ENCODE measurements at places on chromosomes 5 and 9. TPM values are rescaled to one million over a fixed set of nuclear protein-coding genes. Genes with fewer than 3 reads are reported as not detected.
A peak's percentile ranks its signal among the peaks of the same experiment; 100 is the strongest.

- peak; percentile 87 for DNase-seq
Measured at GRCh38 chr9:76704593-76705204, 59.5 kb upstream of the PCA3 start.

DNA sequence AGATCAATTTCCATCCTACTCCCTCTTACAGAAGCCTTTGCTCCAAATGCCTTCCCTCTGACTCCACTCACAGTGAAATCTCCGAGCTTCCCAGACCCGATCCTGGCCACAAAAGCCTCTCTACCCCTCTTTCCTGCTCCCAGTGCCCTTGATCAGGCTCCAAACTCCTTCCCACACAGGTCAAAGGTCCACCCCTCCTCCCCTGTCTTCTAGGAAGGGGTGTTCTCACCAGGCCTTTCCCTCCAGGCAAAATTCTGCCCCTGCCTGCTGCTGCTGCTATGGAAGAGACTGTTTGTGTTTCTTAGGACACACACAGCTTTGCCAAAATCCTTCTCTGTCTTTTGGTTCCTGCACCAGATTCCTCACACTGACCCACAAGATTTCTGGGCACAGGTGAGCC, 85.8 kb upstream of the ALDH1A1 start:
- DNase-seq: no peak

- DNase-seq: no peak
Measured at GRCh38 chr9:124800306-124801259, 23.6 kb downstream of the OLFML2A start.

DNA sequence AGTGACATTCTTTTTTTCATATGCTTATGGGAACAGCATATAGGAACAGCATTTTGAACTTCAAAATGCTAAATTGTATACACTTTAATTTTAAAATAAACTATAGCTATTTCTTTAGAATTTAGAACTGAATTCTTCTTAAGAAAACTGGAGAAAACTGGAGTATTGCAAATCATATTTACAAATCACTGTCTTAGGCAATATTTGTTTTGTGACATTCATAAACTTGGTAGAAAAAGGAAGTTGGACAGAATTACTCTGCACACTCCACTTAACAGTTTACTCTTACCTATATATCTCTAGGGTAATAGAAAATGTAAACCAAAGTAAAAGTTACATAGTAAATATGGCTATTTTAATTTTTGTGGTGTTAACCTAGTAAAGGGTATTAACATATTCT, 3.1 kb downstream of the DMRTA1 start:
- no peak for DNase-seq

GRCh38 chr5:100023536-100023935, 511.6 kb upstream of the FAM174A start:
- no peak for DNase-seq

GRCh38 chr9:121026260-121026691, 23.8 kb downstream of the C5 start:
- no peak for DNase-seq

- peak; percentile 34 for DNase-seq
Measured at GRCh38 chr5:96714951-96715451, 52.8 kb downstream of the CAST start.

DNA sequence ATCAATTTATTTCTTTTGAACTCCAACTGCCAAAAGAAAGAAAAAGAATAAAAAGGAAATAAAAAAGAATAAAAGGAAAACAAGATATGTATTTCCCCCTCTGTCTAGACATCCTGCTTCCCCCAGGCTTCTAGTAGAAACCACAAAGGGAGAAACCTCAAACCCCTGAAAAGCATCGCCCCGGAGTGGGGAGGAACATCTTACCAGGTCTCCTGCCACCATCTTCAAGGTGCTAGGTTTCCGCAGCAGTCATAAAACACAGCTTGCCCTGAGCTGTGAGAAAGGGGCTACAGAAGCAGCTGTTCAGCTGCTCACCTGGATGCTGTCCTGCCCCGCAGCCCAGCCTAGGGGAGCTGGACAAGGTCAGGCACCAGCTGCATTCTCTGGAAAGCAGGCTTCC, 487.7 kb downstream of the GADD45G start:
- DNase-seq: no peak

GRCh38 chr5:16578474-16578883, 38.3 kb downstream of the RETREG1 start:
- DNase-seq: no peak

- DNase-seq: no peak
Measured at GRCh38 chr5:155792873-155793272, 534.1 kb upstream of the SGCD start.

The ZNF366 gene
- total RNA-seq: not detected

The SLC6A3 gene
- total RNA-seq: 0.32 TPM

The MYORG gene
- 0.03 TPM for total RNA-seq

The IFNA13 gene
- not detected for total RNA-seq

The POC5 gene
- total RNA-seq: 31.2 TPM

The PCDHB16 gene
- 4.0 TPM for total RNA-seq

Data from neural progenitor cell (in vitro differentiated cells).